Tongue (tissue), 3 donors: ENCODE measurements at places on chromosomes 16 and 17.
A peak's percentile ranks its signal among the peaks of the same experiment; 100 is the strongest.

GRCh38 chr17:72931163-72931562 lies 161.3 kb downstream of the SLC39A11 start:
- DNase-seq = no peak

DNA sequence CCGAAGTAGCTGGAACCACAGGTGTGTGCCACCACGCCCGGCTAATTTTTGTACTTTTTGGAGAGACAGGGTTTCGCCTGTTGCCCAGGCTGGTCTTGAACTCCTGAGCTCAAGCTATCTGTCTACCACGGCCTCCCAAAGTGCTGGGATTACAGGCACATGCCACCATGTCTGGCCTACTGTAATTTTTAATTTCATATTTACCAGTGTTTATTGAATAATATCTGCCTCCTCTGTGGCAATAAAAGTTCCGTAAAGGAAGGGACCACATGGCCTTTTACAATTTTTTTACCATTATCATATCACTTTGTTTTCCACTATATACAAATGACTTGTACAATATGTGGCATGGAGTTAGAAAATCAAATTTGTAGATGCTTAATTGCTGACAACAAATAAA lies 7.8 kb downstream of the USP31 start:
- DNase-seq = no peak

GRCh38 chr16:86427433-86427851 lies 82.9 kb upstream of the FOXF1 start:
- no peak for DNase-seq

DNA sequence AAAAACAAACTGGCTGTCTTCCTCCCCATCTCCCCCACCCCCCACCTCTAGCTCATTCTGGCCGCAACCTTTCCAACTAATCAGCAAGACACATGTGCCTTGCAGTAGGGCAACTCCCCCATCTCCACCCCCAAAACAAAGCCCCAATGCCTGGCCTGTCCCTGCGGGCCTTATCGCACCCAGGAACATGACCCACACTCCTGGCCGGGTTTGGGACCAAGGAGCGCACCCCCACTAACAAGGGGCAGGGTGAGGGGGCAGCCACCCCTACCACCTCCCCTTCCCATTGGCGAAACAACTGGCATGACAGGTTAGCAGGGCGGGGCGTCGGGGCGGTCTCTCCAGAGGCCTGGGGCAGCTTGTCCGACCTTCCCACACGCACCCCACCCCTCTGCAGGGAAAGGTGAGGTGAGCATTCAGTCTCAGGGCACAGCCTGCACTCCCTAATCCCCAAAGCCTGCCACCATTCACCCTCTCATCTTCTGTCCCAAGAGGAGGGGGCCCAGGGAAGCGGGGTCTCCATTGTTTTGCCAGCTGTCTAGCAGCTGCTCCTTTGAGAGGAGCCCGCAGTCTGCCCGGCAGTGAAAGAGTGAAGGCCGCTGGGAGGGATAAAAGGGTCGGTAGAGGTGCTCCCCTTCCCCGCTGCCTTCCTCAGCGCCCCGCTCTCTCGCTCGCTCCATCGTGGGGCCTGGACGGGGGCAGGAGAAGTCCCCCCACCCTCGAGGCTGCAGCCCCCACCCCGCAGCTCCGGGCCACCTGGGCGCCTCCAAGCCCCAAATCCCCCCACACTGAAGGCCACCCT lies 765 bp downstream of the MYO18A start:
- DNase-seq = peak; percentile 73

GRCh38 chr17:59676716-59677115 lies 30.5 kb downstream of the PTRH2 start:
- DNase-seq = peak; percentile 10

DNA sequence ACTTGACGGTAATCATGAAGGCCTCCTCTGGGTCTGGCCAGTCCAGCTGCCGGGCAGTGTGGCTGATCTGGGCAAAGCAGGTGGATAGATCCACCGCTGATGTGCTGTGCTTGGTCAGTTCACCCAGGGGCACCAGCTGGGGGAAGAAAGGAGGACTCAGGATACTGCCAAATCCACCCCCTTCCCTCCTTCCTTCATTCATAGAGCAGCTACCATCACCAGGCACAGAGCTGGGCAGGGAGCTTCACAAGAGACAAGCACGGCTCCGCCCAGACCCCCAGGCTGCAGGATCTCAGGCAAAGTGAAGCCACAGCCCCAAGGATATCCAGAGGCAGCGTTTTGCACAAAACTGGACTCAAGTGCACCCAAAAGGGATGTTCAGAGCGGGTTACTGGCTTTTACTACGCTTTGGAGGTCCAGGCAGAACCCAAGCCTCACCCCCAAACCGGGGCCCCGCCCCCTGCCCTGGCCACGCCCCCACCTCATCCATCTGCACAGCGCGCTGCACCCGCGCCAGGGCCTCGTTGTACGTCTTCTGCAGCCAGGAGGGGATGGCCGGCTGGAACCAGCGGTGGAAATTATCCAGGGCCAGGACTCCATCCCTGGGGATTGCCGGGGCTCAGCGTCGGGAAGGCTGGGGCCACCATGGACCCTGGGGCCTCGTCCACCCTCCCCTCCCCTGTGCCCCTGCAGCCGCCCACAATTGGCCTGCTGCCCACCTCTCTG lies 9.1 kb downstream of the UNC13D start:
- DNase-seq = peak; percentile 74

- no peak for DNase-seq
These were observed 63.7 kb downstream of the SIAH1 start for GRCh38 chr16:48321317-48322036.

DNA sequence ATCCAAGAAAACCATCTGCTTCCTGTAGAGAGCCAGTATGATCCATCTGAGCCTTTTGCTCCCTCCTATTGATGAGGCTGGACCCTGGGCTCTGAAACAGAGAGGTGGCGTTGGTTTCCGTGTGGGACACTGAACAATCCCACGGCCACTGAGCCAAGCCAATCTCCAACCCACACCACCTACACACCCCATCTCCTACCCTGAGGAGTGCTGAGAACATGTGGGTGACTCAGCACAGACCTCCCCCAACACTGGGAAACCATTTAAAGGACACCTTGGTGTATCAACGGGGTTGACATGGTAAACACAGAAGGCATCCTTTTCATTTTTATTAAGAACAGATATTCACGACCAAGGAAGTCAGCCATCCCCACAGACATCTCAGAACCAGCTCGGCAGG lies 332.1 kb downstream of the SLC39A11 start:
- DNase-seq = no peak

- DNase-seq = no peak
These were observed 215.4 kb downstream of the CHD9NB start for GRCh38 chr16:52837251-52837650.

GRCh38 chr16:57013902-57014301 lies 24.5 kb downstream of the NLRC5 start:
- DNase-seq = no peak

- DNase-seq = no peak
These were observed 7.4 kb downstream of the SSTR2 start for GRCh38 chr17:73172252-73172651.

DNA sequence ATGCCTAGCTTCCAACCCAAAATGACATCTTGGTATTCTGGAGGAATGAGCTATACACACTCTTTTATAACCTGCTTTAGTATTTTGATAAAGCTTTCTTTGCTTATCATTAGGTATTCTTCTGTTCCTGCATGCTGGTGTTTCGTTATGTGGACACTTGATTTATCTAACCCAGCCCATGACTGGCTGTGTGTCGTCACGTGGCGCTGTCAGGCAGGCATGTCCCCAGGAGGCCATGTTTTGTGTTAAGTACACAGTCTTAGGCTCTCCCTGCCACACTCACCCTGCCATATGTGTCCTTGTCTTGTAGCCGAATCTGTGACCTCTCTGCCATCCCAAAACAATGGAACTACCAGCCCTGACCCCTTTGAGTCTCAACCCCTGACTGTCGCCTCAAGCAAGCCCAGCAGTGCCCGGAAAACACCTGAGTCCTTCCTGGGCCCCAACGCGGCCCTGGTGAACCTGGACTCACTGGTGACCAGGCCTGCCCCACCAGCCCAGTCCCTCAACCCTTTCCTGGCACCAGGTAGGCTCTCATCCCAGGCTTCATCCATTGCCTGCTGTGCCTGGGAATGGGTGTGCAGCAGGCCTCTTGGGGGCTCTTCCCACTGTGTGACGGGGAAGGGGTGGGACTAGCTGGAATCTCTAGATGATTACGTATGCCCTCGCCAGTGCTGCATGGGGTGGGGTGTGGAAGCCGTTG lies 30.8 kb downstream of the B9D1 start:
- peak; percentile 40 for DNase-seq

DNA sequence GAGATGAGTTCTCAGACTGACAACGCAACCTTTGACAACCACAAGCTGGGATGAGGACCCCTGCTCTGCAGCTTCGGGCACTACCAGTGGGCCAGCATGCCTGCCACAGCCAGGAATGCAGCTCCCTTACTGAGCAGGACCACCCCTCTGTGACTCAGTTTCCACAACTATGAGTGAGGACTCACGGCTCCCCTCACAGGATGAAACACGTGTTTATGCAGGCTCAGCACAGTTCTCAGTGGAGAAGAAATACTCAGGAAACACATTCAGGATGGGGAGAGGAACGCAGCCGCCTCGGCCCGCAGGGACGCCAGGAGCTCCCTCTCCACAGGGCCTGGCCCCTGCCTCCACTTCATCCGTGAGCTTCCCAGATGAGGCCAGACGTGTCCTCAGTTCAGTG lies 14.1 kb downstream of the DNASE1 start:
- no peak for DNase-seq

DNA sequence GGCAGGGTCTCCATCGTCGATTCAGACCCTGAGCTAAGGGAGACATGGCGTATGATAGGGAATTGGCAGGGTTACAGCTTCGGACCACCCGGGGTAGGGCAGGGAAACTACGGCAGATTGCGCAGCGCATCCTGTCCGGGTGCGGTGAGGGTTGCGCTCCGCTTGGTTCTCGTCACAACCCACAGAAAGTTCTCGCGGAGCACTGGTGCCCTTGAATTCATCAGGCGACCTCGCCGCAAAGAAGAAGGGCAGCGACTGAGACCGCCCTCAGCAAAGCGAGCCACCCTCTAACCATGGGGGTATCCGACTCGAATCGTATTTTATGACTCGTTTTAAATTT lies 1.2 kb downstream of the HS3ST3B1 start:
- peak; percentile 49 for DNase-seq

- DNase-seq = peak; percentile 70
These were observed 8.4 kb upstream of the MTSS2 start for GRCh38 chr16:70694088-70694867.

DNA sequence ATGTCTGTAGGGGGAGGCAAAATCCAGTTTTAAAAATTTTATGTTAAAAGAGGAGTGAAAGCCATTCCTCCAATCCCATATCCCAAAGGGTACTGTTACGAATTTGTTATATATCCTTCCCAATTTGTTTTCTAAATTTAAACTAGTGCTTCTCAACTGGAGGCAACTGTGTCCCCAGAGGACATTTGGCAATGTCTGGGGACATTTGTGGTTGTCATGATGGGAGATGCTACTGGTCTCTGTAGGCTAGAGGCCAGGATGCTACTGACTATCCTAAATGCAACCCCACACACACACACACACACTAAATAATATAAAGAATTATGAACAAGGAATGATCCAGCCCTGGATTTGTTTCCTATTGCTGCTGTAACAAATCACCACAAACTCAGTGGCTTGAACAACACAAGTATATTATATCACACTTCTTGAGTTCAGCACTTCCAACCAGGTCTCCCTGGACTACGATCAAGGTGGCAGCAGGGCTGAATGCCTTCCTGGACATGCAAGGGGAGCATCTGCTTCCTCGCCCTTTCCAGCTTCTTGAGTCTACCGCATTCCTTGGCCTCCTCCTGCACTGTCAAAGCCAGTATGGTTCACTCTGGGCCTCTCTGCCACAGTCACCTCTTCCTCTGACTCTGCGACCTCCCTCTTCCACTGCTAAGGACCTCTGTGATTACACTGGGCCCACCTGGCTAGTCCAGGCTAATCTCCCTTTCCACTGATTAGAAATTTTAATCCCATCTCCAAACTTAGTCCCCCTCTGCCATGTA lies 30.1 kb downstream of the ARHGAP17 start:
- no peak for DNase-seq

GRCh38 chr17:62765351-62765750 lies 42.8 kb downstream of the MARCHF10 start:
- no peak for DNase-seq

- no peak for DNase-seq
These were observed 46.6 kb upstream of the PABPN1L start for GRCh38 chr16:88913001-88913612.

- DNase-seq = peak; percentile 49
These were observed 8.5 kb downstream of the CSF3 start for GRCh38 chr17:40023590-40024292.

DNA sequence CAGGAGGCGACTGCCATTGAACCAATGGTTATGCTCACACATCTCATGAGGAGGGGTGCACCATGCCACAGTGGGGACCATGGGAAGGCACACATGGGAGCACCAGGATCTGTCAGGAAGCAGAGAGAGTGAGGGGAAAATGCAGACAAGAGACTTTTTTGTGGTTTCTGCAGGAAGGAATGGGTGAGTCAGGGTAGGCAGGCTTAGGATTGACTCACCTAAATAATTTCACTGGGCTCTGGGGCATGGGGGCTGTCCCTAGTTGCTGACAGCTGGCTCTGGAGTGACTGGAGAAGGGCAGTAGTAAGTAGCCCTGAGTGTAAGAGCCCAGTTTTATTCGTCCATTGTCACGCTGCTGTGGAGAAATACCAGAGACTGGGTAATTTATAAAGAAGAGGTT lies 202.4 kb downstream of the AXIN2 start:
- DNase-seq = no peak

- no peak for DNase-seq
These were observed 5.9 kb downstream of the CPNE2 start for GRCh38 chr16:57098188-57098841.

- no peak for DNase-seq
These were observed 18.1 kb upstream of the KRT17 start for GRCh38 chr17:41642252-41643156.

DNA sequence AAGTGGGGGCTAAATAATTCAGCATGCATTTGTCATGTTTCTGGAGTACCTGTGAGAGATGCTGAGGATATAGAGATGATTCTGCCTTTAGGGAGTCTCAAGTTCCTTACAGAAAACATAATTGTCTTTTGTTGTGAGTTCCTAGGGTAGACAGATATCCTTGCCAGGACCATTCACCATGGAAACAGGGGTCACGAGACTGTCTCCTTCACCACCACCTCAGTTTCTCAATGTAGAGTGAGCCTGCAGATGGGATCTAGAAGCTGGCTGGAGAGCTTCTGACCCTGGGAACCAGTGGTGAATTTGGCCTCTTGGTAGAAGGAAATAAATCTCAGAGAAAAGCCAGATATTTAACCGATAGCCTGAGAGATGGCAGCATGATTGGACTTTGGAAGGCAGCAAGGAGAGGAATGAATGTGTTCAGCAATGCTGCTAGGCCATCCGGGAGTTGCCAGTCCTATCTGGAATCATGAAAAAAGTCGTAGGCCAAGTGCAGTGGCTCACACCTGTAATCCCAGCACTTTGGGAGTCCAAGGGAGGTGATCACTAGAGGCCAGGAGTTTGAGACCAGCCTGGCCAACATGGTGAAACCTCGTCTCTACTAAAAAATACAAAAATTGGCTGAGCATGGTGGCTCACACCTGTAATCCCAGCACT lies 7.4 kb upstream of the HDAC5 start:
- DNase-seq = no peak

GRCh38 chr17:79838522-79839274 lies 542 bp downstream of the CBX4 start:
- peak; percentile 78 for DNase-seq

- DNase-seq = no peak
These were observed 378.9 kb downstream of the PMP22 start for GRCh38 chr17:14886200-14886739.

- no peak for DNase-seq
These were observed 3.9 kb downstream of the GAN start for GRCh38 chr16:81318711-81319110.
